ENCODE measurements at places on chromosomes 7 and 10.

DNA sequence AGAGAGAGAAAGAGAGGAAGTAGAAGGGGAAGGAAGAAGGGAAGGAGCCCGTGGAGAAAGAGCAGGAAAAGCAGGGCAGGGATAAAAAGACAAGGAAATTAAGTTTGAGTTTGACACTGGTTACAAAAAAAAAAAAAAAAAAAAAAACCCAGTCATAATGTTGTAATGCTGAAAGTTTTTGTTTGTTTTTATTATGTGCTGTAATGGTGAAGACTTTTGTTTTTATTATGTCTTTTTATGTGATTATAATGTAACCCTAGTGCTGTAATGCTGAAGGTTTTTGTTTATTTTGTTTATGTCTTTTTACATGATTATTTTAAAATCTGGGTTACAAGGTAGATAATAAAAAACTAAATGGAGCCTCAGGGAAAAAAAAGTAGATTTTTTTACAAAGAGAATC lies 184.8 kb downstream of the SEMA3A start:
- DNase-seq = no peak

DNA sequence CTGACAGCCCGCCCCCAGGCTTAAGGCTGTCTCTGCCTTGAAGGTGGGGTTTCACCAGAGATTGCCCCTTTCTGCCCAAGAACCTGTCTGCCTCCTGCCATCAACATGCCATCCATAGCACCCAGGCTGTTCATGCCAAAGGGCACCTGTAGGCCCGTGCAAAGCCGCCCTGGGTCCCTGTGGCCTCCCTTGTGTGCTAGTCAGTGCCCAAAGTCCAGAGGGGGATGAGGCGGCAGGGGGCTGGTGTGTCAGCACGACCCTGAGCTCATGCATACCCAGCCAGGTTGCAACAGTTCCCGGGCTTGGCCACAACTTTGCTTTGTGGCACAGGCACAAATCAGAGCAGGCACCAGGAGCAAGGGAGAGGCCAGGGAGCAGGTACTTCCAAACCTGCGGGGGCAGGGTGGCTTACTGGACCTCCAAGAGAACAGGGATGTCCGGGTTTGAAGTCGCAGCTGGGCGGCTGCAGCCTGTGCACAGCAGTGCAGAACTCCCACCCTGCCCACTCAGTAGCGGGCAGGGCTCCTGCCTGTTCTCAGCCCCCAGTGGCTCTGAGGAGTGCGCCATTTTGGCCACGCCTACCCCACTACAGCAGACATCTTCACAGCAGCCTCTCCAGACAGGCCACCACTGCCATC lies 671.1 kb upstream of the GRM3 start:
- no peak for DNase-seq

- DNase-seq = no peak
Measured at GRCh38 chr7:18647582-18647981, 152.0 kb downstream of the HDAC9 start.

DNA sequence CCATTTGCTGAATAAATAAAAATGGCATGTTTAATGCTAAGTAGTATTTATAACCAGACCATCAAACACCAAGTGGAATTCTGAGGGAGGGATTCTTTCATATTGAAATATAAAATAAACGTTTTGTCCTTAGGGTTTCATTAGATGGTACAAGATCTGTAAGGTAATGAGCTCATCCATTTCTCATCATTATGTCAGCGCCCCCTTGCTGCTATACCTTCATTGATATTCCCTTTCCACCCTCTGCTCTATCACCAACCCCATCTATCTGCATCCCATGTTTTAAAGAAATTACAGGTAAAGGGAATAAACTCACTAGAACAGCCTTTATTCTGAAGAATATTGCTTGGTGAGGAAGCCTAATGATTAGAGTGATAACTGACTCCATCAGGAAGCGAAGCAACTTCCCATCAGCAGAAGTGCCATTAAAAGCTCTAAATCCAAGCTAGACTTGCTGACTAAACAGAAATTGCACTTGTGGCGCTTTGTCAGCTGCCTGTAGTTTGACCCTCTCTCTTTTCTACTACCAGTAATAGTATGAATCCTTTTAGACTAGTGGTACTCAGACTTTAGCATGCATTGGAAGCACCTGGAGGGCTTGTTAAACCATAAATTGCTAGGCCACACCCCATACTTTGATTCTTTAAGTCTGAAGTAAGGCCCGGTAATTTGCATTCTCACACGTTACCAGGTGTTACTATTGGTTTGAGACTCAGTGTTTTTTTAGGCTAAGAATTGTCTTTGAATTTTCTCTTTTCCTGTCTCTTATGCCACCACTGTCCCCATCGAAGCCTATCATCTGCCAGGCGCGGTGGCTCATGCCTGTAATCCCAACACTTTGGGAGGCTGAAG lies 27.5 kb downstream of the ADD3 start:
- DNase-seq = no peak

GRCh38 chr7:81594767-81595166 lies 175.1 kb downstream of the HGF start:
- DNase-seq = no peak

- no peak for DNase-seq
Measured at GRCh38 chr10:111077785-111078504, 1.1 kb downstream of the ADRA2A start.

DNA sequence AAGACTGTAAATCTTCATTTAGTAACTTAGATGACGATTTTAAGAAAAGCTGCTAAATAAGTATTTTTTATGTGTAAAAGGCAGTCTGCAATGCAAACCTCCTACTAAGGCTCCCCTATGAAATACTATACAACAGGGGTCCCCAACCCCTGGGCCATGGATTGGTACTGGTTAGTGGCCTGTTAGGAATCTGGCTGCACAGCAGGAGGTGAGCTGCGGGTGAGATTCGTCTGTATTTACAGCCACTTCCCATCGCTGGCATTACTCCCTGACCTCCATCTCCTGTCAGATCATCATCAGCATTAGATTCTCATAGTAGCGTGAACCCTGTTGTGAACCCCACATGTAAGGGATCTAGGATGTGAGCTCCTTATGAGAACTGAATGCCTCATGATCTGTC lies 580.4 kb downstream of the MAGI2 start:
- no peak for DNase-seq

DNA sequence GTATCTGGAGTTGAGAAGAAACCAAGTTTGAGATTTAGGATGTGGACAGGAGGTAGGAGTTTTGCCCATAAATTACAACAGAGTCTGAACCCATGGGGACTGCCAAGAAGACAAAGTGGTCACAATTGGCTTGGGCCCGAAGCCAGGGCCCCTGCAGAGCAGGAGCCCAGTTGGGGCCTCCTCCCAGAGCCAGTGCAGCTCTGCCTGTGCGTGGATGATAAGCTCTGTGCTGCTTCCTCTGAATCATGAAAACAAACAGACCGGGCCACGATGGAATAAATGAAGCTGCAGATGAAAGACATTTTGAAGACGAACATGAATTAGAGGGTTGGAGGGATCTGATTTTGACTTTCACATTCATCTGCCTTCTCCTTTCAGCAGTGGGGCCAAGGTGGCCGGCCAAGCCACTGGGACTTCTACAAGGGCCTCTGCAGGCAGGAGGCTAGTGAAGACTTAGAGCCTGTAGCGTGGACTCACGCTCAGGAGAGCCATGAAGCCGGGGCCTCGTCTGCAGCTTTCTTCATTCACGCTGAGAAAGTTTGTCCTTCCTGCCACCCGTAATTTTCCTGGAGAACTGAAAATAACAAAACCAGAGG lies 156.8 kb upstream of the LYZL1 start:
- DNase-seq = no peak

DNA sequence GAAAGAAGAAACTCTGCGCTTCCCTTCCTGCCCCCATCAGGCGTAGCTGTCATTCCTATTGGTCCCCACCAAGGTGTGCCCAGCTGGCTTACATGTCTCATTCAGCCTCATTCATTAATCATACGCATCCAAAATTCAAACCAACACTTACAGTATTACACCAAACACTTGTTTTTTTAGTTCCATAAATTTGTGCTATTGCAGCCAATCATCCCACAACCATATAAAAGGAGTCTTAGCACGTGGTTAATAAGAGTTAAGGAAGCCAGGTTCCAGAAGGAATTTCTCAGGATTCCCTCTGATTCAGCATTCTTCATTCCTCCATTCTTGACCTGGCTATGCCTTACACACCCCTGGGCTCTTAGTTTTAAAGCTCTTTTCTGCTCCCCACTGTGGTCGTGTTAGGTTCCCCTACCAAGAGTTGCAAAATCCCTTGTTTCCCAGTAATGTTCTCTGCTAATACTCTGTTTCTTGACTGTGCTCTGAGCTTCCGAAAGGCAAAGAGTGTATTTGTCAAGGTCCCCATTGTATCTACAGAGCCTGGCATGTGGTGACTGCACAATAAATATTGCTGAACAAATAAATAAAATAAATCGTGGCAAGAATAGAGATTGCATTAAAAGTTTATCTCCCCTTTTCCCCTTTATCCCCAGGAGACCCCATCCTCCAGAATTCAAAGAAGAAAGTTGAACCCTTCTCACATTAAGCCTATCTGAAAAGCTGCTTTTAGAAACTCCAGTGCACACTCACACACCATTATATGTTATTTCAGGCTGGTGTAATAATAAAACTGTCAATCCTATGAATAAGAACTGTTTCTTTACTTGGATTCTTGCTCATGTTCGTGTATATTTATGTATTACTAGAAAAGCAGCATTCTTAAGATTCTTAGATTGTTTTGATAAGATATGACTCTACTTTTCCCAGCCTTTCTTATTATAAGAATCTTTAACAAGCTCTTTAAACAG lies 514.4 kb downstream of the INHBA start:
- DNase-seq = no peak

DNA sequence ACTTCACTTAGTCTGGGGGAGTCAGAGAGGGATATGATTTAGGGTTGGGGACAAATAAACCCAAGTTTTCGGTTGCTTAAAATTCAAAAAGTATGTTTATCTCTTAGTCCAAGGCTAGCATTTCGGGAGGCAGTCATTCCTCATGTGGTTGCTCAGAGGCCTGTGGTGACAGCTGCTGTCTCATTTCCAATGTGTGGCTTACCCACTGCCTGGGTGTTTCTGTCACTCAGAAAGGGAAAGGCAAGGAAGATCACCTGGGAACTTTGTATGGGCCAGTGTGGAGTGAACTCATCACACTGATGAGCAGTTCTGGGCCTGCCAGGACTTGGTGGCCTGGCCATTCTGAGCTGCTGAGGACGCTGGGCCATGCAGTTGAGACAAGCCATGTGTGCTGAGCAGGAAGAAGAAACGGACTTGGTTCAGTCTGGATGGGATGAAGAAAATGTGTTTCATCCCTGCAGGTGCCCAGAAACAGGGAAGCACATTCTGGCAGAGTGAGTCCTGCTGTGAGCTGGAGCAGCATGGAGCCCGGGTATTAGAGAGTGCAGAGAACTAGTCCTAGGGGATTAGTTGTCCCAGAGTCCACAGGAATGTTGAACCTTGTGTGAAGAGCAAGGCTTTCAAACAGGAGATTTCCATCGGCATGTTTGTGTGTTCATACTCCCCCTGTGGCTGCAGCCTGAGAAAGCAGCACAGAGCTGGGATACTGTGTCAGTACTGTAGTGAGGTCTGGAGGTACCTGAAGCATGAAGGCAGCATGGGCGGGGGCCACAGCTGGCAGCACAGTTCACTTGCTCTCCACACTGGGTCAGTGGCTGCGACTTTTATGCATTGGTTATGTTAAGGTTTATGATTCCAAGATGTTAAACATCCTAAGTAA lies 211.1 kb upstream of the IGFBP3 start:
- DNase-seq = no peak

DNA sequence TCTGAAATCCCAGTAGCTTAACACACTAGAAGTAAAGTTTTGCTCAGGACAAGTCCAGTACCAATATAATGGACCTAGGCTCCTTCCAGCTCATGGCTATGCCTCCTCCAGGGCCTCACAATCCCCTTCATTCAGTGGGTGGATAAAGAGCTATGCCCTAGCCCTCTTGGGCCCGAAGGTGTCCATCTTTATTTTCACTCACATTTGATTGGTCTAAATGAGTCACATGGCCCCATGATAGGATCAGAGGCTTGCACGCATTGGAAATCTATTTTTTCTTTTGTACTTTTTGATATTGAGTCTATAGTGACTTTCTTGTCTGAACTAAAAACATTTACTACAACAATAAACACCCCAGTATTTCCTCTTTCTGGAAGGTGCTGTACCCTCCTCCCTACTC lies 202.6 kb upstream of the CTBP2 start:
- DNase-seq = no peak

DNA sequence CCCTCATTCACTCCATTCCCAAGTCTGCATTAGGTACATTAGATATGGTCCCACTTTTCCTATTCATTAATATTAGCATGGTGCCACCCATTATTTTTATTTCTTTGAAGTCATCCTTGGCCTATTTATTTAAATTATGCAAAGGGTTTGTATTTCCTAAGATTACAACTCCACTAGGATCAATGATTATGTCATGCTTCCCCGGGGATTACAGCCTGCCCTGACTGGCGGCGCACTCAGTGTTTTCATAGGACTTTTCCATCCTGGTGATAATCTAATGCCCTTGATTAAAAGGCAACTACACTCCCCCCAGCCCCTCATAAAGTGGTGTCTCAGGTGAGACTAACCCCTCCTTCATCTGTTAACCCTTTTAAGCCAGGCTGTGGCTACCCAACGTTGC lies 187.2 kb downstream of the POU6F2 start:
- DNase-seq = no peak

DNA sequence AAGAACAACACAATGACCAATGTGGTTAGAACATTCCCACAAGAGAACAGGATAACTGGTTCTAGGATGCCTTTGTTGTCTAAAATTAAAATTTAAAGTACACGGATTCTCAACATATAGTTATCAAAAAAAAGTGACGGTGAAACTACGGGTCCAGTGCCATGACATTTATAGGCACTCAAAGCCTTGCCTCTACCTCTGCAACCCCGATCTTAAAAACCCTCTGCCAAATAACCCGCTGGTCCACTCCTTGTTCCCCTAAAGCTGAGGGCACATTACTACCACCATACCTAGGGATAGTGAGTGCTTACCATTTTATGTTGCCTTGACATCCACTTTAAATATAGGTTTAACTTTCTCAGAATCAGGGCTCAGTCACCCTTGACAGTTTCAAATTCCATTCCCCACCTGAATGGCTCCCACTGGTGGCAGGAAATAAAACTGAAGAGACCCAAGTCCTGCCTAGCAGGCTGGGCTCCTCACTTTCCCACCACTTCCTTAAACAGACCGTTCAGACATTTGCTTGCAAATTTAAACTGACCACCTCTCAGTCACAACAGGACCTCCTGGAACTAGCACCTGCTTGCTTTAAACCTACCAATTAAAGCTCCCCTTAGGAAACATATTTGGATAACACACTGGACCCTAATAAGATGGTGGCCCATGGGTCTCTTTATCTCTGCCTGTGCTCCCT lies 169.9 kb upstream of the ASAH2 start:
- DNase-seq = no peak

GRCh38 chr7:148142660-148143248 lies 447.8 kb upstream of the C7orf33 start:
- DNase-seq = no peak

- DNase-seq = no peak
Measured at GRCh38 chr7:5388905-5389433, 34.7 kb downstream of the TNRC18 start.

- DNase-seq = no peak
Measured at GRCh38 chr10:37733822-37734221, 123.6 kb downstream of the ZNF248 start.

DNA sequence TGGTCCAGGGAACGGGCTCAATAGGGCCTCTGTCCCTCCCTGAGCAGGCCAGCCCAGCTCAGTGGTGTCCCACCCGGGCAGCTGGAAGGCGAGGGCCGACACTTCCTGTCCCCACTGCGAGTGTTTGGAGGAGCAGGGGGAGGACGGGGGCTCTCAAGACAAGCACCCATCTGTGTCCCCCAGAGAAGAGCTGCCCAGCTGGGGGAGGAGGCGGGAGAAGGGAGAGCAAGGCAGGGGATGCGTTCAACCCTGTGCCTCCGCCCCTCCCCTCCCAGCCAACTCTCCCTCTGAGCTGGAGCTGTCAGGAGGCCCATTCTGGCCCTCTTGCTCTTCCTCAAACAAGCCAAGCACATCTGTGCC lies 35.7 kb downstream of the ZCCHC24 start:
- DNase-seq = no peak
